ENCODE measurements at places on chromosomes 7 and 10. TPM values are rescaled to one million over a fixed set of nuclear protein-coding genes. Genes with fewer than 3 reads are reported as not detected.

The ACSM6 gene
- 0.19 TPM for polyA plus RNA-seq

The ADIRF gene
- 24.1 TPM for polyA plus RNA-seq

The CABCOCO1 gene
- 4.9 TPM for polyA plus RNA-seq

The TDRD1 gene
- 0.18 TPM for polyA plus RNA-seq
